ENCODE measurements at places on chromosomes 16 and 17.

- DNase-seq = no peak
These were observed 10.4 kb upstream of the MC1R start for GRCh38 chr16:89908236-89908635.

GRCh38 chr17:80984749-80985148, 6.9 kb upstream of the CHMP6 start:
- DNase-seq = peak; percentile 95

DNA sequence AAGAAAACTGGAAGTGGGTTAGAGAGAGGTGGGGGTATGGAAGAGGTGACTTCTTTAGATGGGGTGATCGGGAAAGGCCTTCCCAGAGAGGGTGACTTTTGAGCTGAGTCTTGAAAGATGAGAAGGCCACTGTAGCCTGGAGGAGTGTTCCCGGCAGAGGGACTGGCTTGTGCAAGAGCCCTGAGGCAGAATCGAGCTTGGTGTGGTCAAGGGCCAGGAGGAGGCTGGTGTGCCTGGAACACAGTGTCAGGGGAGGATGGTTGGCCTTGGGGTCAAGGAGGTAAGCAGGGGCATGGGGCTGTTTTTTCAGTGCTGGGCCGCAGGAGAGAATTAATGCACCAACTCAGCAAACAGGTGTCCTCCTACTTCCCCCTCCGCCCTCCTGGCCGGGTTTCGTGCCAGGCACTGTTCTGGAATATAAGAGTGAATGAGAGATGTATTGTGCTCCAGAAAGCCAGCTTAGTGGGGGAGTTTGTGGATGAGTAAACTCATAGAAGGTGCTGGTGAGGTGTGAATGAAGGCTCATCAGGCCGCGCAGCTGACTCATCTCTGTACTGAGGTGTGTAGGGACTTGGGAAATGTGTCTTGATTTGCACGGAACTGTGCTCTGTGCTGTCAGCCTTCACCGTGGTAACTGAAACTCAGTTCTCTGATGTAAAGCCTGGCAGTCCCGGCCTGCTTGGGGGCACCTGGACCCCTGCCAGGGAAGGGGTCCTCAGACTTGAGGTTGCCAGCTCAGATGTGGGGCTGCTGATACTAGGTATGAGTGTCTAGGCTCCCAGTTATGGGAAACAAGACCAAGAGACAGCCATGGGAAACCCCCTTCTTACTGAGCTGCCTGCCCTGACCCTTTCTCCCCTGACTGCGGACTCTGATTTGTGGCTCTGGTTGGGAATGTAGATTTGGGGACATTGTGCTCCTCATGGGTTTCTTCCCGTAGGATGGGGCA, 15.3 kb downstream of the KSR1 start:
- peak; percentile 50 for DNase-seq

DNA sequence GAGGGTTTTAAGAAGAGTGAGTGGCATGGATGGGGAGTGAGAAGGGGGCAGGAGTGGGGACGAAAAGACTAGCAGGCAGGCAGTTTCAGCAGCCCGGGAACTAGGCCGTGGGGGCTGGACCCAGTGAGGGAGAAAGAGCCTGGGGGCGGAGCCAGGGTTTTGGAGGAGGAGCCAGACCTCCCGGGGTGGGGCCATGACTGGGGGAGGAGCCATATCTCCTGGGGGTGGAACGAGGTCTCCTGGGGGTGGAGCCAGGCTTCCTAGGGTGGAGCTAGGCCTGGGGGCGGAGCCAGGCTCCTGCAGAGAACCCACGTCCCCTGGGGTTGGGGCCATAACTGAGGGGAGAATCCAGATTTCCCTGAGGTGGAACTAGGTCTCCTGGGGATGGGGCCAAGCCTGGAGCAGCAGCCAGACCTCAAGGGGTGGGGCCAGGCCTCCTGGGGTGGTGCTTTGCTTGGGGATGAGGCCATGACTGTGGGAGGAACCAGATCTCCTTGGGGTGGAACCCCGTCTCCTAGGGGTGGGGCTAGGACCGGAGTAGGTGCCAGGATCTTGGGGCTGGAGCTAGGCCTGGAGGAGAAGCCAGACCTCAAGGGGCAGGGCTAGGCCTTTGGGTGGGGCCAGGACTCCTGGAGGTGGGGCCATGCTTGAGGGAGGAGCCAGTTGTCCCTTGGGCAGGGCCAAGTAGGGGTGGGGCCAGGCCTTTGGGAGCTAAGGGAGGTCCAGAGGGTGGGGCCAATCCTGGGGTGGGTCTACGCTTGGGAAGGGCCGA, 41.7 kb upstream of the JPH3 start:
- peak; percentile 40 for DNase-seq

- no peak for DNase-seq
These were observed 10.4 kb upstream of the TNRC6A start for GRCh38 chr16:24718967-24719521.

DNA sequence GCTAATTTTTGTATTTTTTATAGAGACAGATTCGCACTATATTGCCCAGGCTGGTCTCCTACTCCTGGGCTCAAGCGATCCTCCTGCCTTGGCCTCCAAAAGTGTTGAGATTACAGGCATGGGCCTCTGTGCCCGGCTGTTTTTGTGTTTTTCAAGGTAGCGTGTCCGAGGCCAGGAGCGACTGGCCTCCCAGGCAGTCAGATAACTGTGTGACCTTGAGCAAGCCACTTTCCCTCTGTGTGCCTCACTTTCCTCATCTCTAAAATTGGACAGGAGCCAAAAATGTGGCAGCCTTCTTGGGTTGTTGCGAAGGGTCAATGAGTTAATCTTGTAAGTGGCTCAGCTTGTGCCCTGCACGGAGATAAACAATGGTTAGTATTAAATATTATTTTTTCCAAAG, 2.4 kb downstream of the ABCC1 start:
- DNase-seq = no peak

GRCh38 chr16:69889295-69889964, 61.7 kb upstream of the CLEC18A start:
- no peak for DNase-seq

DNA sequence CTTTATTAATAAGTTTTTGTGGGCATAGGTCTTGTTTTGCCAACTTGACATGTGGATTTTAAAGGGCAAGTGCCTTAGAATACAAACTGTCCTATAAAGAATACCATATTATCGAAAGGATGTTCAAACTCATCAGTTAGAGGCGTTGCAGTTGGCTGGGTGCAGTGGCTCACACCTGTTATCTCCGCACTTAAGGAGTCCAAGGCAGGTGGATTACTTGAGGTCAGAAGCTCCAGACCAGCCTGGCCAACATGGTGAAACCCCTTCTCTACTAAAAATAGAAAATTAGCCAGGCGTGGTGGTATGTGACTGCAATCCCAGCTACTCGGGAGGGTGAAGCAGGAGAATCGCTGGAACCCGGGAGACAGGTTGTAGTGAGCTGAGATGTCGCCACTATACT, 472.0 kb downstream of the WWOX start:
- no peak for DNase-seq

- DNase-seq = no peak
These were observed 5.0 kb downstream of the TSR1 start for GRCh38 chr17:2331303-2331702.

- DNase-seq = no peak
These were observed 98.6 kb upstream of the RPL38 start for GRCh38 chr17:74104921-74105320.

DNA sequence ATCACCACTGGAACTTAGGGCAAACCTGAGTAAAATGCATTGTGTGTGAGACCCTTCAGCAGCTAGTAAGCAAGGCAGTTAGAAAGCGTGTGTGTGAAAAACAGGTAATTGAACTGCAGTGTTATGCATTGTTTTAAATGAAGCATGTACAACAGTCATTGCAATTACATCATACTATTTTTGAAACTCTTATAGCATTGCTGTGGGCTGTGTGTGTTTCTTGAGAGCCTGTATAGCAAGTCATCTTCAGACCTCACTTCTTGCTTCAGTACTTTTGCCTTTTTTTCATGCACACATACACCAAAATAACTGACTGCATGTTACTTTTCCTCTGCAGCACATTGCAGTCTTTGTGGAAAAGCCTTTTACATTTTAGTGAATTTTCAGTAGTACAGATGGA, 19.2 kb downstream of the PTRH2 start:
- no peak for DNase-seq

- DNase-seq = no peak
These were observed 26.8 kb downstream of the MARCHF10 start for GRCh38 chr17:62781356-62781755.

DNA sequence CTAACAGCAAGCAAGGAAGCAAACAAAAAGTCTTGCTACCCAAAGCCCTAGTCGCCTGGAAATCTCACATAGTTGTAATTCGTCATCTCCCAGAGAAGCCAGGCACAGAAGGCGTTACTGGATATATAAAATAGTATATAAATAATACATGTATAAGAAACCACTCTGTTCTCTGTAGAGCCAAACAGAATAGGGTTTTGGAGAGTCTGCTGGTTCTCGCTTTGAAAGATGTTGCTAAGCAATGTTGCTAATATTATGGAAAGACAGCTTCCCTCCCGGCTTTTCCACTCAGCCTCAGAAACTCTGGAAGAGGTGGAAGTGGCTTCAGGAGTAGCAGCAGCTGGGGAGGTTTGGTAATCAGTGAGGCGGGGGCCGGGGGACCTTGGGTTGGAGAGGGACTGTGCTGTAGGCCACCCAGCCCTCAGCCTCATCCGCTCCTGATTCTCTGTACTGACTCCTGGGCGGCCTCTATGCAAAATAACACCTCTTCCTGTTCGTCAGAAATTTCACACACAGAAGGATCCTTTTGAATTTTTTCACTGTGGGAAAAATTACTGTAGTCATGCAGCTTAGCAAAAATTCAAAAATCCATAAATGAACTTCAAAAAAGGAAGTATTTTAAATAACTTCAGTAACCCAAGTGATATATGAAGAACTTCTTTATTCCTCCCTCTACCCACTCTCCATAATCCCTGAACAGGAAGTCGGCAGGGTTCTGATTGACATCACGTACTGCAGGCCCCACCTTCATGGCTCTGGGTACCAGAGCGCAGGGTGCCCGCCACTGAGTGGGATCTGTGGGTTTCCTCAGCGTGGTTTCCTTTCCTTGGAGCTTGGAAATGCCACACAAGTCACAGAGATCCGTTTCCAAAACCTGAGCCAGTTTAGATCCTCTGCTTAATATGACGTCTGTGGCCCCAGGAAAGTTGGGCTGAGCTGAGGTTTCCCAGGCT, 51.4 kb downstream of the RAP1GAP2 start:
- DNase-seq = no peak

- peak; percentile 33 for DNase-seq
These were observed 309.2 kb downstream of the MAP2K6 start for GRCh38 chr17:69723741-69724140.

- DNase-seq = no peak
These were observed 36.1 kb downstream of the MAPT start for GRCh38 chr17:45930420-45930951.

- DNase-seq = peak; percentile 35
These were observed 444.1 kb upstream of the RBFOX1 start for GRCh38 chr16:6888531-6888930.

DNA sequence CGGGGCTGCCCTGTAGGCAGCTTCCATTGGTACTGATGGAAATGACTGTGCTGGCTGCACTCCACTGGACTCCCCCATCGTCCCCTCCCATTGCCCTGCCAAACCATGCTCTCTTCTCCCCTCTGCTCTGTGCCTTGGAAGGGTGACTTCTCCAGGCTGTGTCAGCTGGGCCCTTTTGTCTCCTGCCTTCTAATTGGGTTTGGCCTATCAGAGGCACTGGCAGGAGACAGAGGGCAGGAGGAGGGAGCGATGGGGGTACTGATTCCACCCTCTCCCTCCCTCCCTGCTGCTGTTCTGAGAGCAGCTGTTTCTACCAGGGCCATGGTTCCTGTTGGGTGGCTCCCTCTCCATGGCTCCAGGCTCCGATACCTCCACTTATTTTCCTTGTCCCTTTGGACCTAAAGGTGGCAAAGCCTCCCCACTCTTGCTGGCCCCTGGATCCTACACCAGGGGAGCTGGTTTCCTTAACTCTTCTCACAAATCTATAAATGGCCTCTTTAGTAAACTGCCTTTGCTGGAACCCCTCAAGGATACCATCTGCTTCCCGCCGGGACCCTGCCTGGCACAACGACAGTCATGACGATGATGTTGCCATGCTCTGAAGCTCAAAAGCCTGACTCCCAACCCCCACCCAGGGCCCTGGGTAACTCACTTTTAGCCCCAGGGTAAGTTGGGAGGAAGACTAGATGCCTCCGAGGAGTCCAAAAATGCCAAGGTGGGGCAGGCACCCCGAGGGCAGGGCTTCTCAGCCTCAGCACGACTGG, 123.8 kb upstream of the RPL38 start:
- DNase-seq = no peak

DNA sequence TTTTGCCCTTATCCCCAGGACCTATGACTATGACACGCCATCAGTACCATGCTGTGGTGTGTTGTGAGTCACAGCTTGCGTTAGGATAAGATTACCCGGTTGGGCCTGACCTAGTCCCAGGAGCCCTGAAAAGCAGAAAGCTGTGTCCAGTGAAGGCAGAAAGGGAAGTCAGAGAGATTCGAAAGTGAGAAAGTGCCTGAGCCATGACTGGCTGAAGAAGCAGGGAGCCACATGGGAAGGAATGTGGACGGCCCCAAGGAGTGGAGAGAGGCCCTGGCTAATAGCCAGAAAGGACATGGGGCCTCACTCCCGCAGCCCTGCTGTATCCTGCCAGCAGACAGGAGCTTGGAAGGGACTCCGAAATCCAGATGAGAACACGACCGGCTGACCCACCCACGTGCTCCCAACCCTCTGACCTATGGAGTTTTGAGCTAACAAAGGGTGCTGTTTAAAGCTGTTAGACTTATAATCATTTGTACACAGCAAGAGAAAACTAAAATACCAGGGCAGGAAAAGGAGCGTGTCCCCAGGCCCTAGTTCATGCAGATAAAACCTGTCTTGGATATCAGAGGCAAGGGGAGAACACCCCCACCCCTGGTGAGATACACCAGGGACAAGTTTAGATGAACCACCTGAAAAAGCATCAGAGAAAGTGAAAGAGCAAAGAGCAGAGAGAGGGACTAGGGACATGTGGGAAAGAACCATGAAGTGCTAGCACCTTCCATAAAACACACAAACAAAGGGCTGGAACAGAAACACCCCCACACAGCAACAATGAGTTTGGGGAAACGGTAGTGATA, 115.3 kb downstream of the SLC39A11 start:
- peak; percentile 77 for DNase-seq

DNA sequence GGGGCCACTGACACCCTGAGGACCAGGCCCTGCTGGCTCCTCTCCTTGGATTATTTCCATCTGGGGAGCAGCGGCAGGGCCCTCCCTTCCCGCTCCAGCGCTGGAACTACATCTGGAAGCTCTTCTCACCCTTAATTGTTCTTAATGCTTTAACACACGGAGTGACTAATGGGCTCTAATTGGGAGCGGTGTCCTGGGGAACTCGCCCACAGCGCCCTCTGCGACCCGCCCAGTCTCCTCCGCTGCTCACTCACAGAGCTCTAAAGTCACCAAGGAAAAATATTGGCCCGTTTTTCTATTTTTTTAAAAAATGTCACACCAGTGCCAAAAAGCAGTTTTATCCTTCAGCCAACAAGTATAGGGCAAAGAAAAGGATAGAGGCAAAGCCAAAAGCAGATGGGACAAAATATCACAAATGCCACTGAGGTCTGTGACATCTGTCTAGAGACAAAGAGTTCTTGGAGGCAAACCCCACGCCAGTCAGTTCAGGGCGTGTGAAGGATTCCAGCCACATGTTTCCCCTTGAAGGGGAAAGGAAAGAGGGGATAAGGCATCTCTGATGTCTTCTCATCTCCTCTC, 134.7 kb downstream of the RBFOX3 start:
- no peak for DNase-seq

Data from ACHN (cell line).